ENCODE measurements at places on chromosomes 5 and 9.
A peak's percentile ranks its signal among the peaks of the same experiment; 100 is the strongest.

GRCh38 chr5:6510132-6510531 is 61.5 kb downstream of the UBE2QL1 start:
- no peak for DNase-seq

- no peak for DNase-seq
These were observed 116.5 kb downstream of the TRPM6 start for GRCh38 chr9:74771262-74771585.

GRCh38 chr5:90807496-90807895 is 248.9 kb downstream of the ADGRV1 start:
- DNase-seq = no peak

DNA sequence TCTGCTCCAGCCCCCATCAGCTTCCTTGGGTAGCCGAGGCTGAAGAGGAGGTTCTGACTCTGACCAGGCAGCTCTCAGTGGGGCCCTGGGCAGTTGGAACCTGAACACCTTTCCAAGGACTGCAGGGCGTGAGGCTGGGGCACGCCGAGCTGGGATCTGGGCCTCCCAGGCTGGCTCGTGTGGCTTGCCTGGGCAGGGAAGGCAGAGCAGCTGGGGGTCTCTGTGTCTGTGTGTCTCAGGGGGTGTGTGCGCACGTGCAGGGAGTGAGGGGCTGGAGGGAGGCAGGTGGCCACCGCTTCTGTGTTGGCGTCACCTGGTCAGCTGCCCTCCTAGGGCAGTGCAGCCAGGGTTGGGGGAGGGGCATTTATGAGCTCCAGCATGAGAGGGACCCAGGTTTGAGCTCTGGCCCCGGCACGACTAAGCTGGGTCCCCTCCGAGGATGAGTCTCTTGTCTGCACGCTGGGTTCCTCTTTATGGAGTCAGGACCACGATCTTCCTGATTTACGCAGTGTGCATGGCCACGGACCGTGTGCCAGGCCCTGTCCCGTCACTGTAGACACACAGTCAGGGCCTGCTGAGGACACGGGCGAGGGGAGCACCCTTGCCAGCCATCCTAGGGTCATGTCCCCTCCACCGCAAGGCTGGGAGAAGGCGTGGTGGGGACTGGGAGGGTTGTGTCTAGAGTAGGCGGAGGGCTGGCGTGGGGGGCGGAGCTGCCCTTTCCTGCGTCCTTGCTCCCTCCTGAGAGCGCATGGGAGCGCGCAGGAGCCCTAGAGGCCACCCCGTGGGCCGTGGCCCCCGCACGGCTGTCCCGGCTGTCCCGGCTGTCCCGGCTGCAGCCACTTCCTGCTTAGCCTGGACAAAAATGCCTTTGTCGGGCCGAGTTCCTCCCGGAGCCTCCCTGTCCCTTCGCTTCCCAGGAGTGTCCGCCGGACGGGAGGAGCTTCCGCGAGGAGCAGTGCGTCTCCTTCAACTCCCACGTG is 4.6 kb downstream of the ADAMTSL2 start:
- peak; percentile 84 for DNase-seq

DNA sequence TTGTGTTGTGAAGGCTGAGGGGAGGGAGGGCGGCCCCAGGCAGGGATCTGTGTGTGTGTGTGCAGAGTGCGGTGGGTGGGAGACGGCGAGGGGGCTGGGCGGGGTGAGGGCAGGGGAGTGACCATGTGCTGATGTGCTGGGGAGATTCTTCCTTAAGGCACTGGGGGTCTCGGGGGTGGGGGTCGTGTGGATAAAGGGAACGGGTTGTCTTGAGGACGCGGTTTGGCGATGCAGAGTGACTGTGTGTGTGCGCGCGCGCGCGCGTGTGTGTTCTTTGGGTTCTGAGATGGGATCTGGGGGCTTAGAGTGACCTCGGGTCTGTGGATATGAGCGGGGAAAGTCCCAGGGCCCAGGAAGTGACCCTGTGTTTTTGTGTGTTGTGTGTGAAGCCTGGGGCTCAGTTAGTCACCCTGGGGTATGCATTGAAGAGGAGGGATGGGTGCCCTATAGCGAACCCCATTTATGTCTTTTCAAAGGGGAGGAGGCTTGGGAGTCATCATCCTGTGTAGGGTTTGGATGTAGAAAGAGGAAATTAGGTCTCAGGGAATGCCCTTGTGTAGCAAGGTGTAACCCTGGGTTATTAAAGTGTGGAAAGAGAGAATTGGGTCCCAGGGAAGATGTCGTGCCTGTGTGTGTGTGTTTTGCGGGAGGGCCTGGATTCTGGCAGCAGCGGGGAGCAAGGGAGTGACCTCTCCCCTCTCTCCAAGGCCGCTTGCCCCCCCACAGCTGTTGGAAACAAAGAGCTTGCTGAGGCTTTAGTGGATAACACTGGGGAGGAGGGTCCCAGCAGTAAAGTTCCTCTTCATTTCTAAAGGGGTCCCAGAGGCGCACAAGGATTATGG is 1.4 kb downstream of the TMEFF1 start:
- peak; percentile 60 for DNase-seq

DNA sequence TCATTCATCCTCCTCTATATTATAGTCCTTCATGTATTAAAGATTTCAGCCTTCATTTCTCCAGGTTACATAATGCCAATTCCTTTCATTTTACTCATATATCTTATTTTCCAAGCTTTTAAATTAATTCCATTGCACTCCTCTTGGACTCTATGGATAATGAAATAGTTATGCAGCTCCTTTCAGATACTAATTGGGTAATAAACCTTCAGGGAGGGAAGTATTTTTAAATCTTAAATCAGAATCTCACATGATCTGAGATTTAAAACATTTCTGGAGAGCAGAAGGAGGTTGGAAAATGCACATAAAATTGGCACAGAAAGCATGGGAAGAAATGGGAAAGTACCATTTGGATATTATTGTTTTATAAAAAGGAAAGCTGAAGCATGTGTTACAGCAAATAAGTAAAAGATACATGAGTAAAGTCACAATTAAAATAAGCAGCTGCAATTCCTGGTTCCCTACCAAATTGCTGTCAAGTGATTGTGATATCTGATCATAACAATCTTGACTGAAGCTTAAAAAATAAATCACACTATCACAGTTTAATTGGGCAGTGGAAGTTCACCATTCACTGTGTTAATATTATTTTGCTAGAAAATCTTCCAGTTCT is 257.9 kb upstream of the NREP start:
- no peak for DNase-seq

DNA sequence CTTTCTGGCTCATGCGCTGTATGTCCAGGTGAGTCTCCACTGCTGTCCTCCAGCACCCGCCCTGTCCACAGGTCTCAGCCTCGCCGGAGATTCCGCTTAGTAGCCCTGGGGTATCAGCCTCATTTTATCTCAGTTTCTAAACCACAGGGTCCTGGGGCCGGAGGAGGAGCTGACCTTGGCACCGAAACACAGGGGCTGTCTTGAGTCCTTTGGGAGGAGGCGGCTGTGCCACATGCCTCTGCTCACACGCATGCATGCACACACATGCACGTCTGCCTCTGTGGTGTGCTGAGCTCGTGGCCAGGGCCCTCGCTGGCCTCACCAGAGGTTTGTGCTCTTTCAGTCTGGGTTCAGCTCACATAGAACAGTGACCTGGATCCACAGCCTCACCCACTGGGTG is 23.3 kb downstream of the TRIP13 start:
- DNase-seq = no peak

DNA sequence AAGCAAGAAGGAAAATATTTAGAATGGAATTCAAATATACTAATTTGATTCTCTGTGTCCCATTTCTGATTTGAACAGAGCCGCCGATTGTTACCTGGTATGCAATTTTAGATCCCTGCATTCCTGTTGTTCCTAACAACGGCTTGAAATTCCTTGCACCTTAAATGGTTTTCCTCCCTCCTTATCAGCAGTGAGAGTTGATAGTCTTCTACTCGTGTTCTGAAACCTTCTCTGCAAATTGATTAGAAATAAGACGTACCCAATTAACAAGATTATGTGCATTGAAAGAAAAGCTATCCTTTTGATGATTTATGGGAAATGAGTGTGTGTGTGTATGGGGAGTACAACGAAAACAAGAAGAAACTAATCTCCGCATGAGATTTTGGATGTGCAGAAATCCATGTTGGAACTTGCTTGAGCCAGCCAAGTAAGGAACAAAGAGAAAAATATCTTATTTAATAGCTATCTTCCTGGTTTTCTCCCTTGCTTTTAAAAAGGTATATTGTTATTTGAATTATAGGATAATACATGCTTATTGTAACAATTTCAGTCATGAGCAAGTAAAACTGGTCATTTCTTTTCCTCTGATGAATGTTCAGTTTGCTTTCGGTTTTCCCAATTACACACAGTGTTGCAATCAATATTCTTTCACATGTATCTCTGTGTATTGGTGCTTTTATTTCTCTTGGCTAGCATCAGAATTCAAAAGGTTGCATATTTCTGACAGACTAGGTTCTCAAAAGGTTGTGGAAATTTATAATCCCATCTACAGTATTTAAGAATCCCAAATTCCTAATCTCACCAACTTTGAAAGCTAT is 211.1 kb upstream of the ACTBL2 start:
- no peak for DNase-seq

DNA sequence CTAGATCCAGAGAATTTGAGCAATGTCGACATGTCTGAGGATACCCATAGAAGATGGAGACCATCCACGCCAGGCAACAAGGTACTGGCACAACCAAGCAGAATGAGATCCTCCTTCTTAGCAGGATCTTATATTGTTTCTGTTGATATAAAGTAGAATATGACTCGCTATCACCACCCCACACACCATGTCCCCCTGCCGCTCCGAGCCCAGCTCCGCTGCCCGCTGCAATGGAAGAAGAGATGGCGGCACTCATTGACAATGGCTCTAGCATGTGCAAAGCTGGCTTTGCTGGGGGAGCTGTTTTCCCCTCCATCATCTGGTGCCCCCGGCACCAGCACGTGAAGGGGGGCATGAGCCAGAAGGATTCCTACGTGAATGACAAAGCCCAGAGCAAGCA is 49.5 kb upstream of the FBXL7 start:
- DNase-seq = no peak

DNA sequence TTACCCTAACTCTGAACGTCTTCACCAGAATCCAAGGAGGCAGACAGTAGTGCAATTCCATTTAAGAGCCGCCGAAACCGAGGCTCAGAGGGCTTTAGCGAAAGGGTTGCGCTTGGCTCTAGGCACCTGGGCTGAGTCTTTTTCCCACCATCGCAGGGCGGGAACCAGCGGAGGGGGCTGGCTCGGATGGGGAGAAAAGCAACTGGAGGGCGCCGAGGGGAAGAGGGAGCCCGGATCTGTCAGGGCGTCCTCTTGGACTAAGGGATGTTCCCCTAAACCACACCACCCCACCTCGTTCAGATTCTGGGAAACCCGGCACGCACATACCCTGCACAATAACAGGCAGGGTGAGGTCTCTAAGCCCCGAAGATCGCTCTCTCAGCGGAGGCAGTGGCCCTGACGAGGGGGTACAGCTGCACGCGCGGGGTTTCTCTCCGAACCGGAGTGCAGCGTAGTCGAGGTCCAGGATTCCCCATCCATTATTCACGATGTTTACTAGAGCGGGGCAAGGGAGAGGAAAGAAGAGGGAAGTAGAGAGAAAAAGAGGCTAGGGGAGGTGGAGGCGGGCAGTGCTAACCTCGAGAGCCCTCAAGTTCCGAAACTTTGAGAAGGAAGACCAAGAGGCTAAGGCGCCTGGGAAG is 1.3 kb upstream of the POU4F3 start:
- peak; percentile 66 for DNase-seq

DNA sequence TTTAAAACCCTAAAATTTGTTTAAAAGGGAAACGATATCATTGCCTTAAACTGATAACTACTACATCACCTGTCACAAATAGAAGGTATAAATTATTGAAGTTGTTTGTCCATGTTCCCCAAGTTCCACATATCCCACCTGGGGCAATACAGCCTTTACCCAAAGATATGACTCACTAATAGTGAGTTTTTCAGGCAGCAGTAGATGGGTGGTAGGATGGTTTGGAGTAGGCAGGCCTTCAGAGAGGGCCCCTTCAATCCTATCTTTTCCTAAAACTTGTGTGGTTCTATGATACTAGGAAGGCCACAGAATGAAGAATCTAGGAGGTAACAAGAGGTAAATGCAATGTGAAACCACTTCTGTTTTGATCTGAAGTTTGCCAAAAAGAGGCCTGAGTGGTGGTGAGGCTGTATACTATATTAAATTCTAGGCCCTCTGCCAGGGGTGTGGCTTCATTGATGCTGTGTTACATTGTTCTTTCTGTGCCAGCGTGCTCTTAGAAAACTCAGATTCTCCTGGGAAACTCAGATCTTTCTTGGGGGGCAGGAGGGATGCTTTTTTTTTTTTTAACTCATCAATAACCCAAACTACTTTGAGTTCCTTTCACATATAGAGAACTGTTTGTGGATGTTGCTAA is 7.2 kb downstream of the CYSTM1 start:
- no peak for DNase-seq

DNA sequence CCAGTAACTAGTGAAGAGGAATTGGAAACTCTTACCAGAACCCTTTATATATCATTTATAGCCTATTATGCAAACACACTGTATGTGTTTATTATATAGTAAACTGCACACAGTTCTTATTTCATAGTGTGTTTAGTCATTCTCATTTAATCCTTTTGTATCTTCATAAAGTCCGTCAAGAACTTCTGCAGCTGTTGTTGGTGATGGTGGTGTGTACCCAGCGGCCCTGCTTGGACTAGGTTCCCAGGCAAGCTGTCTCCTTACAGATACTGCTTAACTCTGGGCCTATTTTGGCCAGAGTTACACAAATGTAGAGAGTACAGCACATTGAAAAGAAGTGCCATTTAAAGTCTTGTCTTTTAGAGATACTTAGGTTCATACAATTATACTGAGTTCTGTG is 231.9 kb downstream of the NDUFS4 start:
- no peak for DNase-seq

GRCh38 chr5:108669462-108669861 is 78.2 kb upstream of the FER start:
- DNase-seq = no peak

DNA sequence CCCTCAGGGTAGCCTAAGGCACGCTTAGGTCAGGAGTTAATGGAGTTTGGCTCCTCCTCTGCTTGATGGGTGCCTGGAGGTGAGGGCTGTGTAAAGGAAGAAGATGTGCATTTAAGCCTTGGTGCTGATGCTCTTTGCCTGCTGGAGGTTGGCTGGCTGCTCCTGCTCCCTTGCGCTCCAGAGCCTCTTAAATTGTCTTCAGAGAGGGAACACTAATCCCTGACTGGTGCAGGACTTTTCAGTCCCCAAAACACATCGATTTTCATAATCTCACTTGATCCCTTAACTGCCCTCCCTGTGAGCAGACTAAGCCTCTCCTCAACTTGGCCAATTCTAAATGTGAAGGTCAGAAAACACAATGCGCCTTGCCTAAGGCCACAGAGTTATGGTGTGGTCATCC is 16.2 kb upstream of the TCOF1 start:
- DNase-seq = no peak

DNA sequence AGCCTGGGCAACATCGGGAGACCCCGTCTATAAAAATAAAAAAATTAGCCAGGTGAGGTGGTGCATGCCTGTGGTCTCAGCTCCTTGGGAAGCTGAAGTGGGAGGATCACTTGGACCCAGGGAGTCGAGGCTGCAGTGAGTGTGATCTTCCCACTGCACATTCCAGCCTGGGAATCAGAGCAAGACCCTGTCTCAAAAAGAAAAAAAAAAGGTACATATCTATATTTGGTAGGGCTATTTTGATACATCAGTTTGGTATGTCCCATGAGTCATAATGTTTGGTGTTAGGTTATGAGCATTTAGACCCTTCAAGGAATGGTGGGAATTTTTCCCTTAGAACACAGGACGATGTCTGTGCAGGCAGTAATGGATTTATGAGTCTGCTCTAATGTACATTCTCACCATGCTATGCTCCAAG is 55.3 kb upstream of the POU4F3 start:
- DNase-seq = no peak
